Dorsolateral prefrontal cortex (tissue), 122 donors: ENCODE measurements at places on chromosomes 4 and X.

GRCh38 chr4:159281771-159282170 is 178.9 kb downstream of the RAPGEF2 start:
- DNase-seq, result no peak

GRCh38 chr4:152663203-152664066 is 16.4 kb downstream of the TMEM154 start:
- no peak for DNase-seq

- no peak for DNase-seq
Measured at GRCh38 chrX:107861056-107861455, 35.4 kb downstream of the MID2 start.

DNA sequence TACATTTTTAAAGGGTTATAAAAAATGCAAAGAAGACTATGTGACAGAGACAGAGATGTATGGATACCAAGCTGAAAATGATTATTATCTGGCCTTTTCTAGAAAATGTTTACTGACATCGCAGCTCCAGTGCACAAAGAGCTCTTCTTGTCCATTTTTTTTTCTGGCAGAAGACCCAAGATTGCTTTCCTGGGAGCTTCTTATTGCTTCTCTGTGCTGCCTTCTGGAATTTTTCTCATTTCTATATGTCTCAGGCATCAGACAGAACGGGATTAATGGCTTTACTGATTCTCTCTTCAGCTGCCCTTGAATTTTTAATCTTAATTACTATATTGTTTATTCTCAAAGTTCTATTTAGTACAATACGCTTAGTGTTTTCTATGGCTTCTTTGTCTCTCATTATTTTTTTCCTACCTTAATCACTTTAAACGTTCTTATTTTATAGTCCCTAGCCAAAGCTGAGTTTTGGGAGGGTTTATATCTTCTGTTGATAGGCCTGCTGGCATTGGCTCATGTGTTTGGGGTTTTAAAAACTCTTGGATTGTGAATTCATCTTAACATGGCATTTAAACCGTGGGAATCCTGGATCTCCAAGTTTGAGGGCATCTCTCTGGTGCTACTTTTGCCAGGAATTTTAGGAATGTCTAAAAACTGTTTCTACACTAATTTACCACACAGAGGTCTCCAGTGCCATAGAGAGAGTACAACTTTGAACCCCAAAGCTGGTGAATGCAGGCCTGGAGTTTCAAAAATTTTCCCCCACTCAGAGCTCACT is 138.9 kb upstream of the LNX1 start:
- no peak for DNase-seq

GRCh38 chr4:26281881-26282280 is 38.9 kb upstream of the RBPJ start:
- no peak for DNase-seq

DNA sequence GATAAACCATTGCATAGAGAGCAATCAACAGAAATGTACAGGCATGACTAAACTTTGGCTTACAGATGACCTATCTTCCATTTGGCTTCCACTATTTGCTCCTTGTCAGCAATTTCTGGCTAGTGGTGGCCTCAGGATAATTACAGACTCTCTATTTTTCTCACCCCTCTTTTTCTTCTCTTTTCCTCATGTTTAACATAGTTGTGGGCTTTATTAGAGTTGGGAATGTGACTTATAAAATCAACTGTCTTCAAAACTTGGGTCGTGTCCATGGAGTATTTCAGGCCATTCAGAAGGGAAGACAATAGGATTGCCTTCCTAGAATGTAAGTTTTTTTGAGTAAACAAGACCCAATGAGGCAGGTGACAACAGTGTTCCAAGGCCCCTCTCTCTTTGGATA is 236.2 kb downstream of the FRAS1 start:
- DNase-seq, result no peak

DNA sequence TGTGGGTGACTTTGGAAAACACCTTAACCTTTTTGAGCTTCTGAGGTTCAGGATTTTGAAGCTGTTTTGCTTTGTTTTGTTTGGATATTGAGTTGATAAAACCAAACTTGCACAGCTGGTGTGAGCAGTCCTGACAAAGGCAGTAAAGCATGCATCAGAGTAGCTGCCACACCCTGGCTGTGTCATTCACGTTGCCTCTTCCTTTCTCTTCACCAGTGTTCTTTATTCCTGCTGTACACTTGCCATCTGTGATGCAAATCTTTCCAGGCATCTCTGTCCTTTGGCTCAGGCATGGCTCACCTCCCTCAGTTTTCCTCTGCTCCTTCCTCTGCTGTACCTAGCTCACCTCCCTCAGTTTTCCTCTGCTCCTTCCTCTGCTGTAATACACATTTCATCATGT is 1850.2 kb upstream of the AGA start:
- no peak for DNase-seq

DNA sequence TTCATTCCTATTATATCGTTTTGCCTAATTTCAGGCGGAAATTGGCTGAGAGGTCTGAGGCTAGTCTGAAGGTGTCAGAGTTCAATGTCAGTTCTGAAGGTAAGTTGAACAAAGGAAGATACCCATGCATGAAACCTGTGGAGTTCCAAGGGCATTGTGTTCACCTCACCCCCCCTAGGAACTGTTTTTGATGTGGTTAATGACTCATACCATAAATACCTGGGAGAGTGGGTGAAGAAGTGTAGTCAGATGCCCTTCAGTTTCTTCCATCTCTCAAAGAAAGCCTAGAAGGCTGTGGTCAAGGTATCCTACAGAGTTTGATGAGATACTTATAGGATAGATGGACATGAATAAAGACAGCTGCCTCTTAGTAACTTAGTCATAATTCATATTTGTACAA is 2.7 kb downstream of the UTP14A start:
- DNase-seq, result no peak

GRCh38 chr4:120466429-120466828 is 399.8 kb upstream of the MAD2L1 start:
- no peak for DNase-seq
